ENCODE measurements at places on chromosomes 12 and 14.

DNA sequence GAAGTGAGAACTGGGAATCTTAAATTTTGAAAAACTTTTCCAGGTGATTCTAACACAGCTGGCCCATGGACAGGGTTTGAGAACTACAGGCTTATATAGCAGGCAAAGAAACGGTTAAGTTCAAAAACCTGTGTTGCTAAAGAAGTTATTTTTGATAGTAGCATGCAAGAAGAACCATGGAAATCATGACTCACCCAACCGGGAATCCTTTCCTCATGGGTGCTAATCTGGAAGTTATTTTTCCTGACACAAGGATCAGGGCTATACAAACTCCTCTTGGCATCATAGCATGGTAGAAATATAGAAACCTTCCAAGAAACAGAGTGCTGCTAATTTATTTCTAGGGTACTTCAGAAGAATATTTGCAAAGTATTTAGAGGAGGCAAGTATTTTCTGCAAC, 588.7 kb downstream of the CCER1 start:
- DNase-seq, result no peak

DNA sequence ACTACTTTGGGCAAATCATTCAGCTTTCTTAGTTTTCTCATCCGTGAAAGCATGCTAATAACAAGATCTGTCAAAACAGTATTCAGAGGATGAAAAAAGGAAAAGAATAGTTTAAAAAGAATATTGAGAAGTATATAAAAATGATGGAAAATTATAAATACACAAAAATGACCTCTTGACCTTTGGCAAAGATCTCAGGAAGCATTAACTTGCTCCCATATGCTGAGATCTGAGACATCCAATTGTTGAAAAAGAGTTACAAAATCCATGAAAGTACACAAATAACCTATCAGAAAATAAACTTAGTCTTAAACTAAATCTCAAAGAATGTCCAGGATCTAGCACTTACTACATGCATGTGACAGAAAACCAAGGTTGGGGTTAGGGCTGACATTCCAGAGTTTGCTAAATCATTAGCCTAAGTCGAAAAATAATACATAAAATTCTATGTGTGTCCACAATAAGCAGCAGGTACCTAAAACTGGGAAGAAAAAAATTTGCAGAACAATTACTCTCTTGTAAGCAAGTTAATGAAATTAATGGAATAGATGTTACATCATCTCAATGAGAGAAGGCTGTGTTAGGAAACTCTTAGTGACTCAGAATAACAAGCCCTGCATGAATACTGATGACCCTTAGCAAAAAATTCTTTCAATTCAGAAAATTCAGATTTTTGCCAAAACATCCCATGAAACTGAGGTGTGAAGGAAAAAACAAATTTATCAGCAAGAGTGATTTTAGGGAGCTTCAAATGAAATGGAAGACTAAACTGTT, 3.4 kb downstream of the PAH start:
- no peak for DNase-seq

DNA sequence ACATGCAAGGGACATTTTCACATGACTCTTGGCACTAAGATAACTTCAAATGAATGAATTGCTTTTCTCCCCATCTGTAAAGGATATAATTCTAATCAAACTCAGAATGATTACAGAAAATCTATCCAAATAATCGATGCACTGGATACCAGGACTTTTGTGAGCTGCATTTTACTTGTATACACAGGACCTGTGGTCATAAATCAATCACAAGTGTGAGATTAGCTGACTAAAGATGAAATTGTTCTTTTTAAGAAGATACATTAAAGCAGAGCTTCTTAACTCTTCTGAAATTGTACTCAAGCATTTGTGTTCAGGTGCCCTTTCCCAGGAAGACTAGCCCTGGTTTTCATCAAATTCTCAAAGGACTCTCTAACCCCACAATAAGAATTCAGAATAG, 66.3 kb downstream of the ESR2 start:
- DNase-seq, result no peak

DNA sequence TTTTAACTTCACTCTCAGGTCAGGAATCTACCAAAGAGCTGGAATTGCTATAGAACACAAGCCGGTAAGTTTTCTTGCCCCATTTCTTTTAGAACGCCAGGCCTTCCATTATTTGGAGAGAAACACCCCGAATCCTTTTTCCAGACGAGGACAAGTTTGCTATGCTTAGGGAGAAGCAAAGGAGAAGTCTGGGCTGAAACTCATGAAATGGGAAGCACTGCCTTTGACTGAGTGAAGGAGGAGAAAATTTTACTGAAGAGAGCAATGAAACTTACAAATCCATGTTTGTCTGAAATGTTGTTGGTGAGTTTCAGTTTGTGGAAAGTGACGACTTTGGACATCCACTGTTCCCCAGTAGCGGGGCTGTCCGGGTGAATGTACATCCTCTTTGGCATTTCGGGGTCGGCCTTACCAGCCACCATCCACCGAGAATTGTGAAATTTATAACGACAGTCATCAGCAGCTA, 3.3 kb downstream of the TBX3 start:
- DNase-seq, result no peak

- no peak for DNase-seq
Measured at GRCh38 chr12:16600525-16600924, 5.4 kb downstream of the LMO3 start.

- no peak for DNase-seq
Measured at GRCh38 chr12:24270464-24270863, 321.0 kb upstream of the SOX5 start.

DNA sequence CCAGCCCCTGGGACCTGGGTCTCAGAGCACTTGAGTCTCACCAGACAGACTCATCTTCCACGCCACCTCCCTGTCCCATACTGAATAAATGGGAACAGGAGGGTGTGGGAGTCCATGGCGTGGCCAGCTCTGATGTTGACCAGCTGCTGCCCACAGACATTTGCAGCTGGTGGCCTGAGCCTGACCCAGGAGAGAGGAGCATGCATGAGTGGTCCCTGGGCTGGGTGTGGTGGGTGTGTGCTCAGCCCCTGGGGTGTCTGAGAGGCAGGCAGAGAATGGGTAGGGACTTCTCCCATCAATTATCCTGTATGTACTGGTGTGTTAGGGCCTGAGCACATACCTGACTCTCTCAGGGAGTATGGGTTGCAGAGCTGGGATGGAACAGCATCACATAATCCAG, 49.3 kb downstream of the SLC24A4 start:
- DNase-seq, result no peak

GRCh38 chr14:91649930-91650329, 82.0 kb downstream of the CATSPERB start:
- no peak for DNase-seq

GRCh38 chr12:49043856-49044258, 16.7 kb downstream of the KMT2D start:
- DNase-seq, result no peak

- no peak for DNase-seq
Measured at GRCh38 chr12:6266971-6267721, 43.3 kb upstream of the PLEKHG6 start.

DNA sequence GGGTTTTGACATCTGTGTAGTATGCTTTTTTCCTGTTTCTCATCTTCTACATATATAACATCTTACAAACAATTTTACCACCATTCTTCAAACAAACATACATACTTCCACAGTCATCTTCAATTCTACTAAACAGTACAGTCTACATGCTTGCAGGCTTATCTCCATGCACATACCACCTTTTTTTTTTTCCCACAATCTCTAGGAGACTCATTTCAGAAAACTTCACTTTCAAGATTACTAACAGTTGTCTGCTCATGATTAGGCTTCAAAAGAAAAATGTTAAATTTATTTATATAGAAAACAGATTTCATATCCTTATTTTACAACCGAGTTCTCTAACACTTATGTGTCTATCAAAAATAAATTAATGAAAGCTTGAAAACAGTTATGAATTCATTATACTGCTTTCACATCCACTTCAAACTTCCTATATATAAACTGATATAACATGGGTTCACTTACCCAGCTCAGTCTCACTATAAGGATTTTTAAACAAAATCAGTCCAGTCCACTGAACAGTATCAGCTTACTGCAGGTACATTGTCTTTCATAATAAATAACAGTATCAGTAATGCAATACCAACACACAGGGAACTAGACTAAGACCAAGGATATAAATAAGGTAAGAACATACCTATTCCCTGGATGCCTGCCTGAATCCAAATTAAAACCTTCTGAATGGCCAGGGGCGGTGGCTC, 42.5 kb downstream of the LRP6 start:
- DNase-seq, result peak; percentile 37

DNA sequence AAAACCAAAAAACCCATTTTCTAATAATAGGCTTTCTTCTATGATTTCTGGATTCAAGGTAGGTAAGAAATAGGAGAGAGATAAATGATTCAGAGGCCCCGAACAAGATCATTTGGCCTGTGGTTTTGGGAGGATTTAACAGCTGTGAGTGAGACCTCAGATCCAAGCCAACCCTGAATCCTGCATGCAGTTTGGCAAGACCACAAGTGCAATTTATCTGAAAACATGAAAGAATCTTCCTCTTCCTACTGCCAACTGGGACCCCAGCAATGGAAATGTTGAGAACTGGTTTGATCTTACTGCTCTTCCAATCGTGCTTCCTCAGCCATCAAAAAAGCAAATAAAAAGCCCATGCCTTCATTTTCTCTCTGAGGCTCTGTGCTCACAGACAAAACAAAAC, 519.7 kb upstream of the TBX3 start:
- no peak for DNase-seq

GRCh38 chr12:41967668-41968500, 176.8 kb downstream of the GXYLT1 start:
- no peak for DNase-seq

DNA sequence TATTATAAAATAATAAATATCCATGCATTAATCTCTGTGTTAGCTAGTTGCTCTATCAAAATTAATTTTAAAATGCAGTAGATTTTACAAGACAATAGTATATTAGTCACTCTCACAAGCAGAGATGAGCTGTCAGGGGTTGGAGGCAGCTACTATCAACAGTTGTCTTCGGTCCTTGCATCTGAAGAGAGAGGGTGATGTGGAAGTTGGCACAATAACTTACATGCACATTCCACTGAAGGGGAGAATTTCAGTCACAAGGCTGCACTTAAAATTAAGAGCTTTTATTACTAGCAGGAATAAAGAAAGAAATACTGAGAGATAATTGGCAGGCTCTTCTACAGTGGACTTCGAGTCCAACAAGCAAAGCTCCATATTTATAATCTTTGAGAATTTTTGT, 166.9 kb upstream of the DCN start:
- no peak for DNase-seq

GRCh38 chr12:84069198-84069597, 843.4 kb downstream of the SLC6A15 start:
- no peak for DNase-seq

GRCh38 chr12:105654606-105655005, 324.1 kb downstream of the C12orf75 start:
- DNase-seq, result no peak

DNA sequence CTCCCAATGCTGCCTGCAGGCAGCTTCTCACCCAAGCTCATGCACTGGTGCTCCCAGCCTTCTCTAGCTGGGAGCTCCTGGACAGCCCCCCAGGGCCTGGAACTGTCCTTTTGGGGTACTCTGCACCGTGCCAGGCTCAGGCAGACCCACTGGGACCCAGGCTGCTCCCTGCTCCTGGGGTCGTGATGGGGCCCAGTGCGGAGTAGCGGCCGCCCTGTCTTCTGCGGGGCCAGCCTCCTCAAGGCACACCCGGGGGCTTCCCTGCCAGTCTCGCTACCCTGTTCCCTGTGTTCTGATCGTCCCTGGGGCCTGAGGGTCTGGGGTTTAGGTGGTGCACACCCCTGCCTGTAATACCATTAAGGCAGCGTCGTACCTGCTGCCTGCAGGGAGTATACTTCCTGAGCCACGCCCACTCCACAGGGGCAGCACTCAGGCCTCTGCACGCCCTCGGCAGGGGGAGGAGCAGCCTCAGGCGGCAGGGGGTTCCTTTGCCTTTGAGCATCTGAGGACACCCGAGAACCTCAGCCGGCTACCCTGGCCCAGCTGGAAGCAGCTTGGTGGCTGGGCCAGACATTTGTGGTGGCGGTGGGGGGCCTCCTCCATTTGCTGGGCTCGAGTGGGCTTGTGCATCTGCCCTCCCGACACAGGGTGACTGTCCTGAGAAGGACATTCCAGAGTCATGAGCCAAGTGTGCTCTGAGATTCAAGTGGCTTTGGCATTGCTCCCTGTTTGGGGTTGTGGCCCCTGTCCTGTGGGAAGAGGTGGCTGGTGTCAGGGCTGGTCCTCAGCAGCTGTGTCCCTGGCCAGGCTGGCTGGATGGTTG, 9.2 kb upstream of the CRIP2 start:
- DNase-seq, result no peak

DNA sequence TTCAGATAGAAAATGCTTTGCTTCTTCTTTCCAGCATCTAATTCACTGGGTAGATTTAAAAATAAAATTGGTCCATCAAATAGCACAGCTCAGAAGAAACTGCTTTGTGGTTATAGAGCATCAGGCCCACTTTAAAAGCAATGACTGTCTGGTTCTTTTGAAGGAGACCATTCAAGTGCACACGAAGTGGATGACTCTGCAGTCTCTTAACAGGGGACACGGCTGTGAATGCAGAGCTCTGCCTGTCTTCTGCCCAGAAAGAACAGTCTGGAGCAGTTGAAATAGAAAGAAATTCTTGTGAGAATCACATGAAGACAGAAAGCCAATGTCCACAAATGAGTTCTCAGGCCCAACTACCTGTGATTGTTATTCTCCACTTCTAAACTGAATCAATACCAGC, 138.7 kb upstream of the PLEKHA5 start:
- DNase-seq, result no peak

GRCh38 chr14:67267576-67268328, 26.5 kb downstream of the PALS1 start:
- DNase-seq, result no peak

GRCh38 chr12:52608161-52608560, 6.9 kb upstream of the KRT72 start:
- DNase-seq, result no peak

- no peak for DNase-seq
Measured at GRCh38 chr12:95411466-95411865, 62.5 kb upstream of the METAP2 start.

DNA sequence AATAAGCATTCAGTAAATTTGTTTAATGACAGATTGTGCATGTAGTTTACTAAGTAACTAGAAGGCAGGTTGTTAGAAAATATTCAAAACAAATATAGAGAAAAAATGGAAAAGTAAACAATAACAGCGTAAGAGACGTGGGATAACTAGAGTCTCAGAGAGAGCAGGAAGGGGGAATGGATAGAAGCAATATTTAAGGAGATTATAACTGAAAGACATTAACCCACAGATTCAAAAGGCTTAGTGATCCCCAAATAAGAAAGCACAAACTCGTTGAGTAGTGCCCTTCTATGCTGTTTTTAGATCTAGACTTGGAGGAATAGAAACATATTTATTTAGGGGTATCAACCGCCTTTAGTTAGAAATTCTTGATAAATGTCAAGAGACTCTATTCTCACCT, 169.7 kb upstream of the RGS6 start:
- no peak for DNase-seq
